ENCODE measurements at places on chromosomes 13 and 19. TPM values are rescaled to one million over a fixed set of nuclear protein-coding genes. Genes with fewer than 3 reads are reported as not detected.

PRODH2 gene
- 1.0 TPM for polyA plus RNA-seq

BRME1 gene
- 6.9 TPM for polyA plus RNA-seq

PNMA8C gene
- 0.38 TPM for polyA plus RNA-seq

IFNL1 gene
- polyA plus RNA-seq = not detected

DNA sequence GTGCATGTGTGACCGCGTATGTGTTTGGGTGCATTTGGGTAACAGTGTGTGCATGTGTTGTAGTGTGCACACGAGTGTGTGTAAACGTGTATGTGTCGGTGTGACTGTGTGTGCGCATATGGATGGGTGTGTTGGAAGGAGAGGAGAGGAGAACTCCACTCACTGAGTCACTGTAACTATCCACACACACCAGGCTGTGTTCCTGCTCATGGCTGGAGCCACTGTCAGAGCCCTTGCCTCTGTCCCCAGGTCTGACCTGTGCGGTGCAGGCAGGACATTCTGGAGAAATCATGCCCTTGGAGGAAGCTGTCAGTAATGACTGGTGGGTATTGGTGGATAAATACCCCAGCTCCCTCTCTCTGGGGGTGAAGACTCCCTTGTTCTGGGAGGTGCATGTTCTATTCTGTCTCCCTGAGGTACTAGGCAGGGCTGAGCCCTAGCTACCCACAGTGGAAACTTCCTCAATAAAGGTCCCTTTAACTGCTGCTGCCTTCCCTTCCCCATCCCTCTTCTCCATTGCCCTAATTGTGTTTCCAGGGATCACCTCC, 48.4 kb downstream of the CYP4F22 start:
- no peak for DNase-seq

DNA sequence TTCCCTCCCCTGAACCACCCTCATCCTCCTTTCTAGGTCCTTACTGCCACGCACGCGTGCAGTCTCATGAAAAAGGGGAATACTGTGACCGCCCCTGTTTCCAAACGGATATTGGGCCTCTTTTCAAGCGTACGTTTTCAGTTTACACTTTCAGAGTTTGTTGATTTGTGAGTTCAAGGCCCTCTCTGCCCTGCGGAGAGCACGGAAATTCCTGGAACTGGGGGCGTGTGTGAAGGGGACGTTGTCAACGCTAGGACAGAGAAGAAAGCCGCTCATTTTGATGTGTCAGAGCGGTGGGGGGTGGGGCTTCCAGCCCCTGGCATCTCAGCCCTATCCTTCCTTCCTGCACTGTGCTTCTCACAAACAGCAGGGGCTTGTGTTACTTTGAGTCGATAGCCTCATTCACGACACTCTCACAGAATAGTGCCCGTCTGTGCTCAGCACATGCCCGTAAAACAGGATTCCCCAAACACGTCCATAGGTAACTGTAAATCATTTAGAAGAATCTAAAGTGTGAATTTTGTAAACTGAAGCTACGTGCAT, 137.6 kb upstream of the PEG3 start:
- no peak for DNase-seq

DNA sequence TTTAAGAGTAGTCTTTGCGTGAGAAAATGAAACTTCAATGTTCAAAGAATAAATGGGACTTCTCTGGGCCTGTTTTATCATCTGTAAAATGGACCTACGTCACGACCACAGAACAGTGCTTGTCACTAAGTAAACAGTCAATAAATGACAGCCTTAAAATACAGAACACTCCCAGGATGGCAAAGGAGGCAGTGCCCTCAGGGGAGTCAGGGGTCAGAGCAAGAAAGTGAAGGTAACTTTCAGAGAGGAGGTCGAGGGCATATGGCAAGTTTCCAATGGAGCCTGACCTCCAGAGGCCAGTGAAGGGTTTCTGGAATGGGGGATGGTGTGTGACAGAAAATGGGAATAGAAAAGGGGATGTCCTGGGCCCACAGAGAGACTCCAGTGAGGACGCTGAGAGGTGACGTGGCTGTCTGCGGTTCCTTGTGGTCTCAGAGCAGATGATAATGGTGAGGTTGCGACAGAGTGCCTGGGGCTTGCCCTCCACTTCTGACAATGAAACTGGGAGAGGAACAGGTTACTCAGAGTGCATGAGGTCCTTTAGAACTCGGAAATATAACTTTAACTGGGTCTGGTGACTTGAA, 91.8 kb downstream of the UBL3 start:
- DNase-seq = no peak

GRCh38 chr13:91368676-91369440, 21.4 kb downstream of the MIR17HG start:
- no peak for DNase-seq

DNA sequence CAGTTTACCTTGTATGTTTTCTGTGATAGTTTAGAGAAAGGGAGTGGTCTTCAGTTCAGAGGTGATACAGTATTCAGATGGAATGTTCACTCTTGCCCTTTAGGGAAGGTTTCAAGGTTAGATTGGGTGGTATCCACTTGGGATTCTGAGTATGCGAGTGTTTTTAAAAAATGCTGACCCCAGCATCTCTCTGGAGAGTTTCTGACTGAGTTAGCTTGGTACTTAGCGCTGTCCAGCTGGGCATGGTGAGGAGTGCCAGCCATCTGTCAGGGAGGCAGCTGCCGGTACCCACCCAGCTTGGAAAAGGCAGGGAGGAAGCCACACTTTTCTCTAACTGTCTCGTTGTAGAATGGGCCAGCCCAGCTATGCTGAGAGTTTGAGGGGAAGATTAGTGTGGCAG, 63.3 kb downstream of the ARHGEF7 start:
- DNase-seq = no peak

GRCh38 chr13:114263578-114263977, 17.8 kb upstream of the UPF3A start:
- no peak for DNase-seq

DNA sequence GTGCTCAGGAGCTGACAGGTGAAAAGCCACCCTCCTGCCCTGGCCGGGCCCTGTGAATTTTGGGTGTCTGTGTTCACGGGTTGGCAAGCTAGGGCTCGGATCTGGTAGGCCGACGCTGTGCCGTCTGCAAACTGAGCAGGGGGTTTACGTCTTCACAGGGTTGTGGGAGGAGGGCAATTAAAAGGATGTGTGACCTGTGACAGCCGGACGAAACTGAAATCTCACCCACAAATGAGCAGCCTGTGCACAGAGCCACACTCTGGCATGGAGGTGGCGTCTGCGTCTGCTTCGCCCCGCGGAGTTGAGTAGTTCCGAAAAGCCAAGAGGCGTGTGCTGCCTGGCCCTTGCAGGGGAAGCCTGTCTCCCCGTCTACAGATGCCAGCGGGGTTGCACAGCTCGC, 117.3 kb downstream of the KDM4B start:
- DNase-seq = no peak

GRCh38 chr19:34430738-34431625, 2.8 kb downstream of the UBA2 start:
- no peak for DNase-seq

GRCh38 chr13:97223037-97223710, 1.0 kb downstream of the MBNL2 start:
- no peak for DNase-seq

DNA sequence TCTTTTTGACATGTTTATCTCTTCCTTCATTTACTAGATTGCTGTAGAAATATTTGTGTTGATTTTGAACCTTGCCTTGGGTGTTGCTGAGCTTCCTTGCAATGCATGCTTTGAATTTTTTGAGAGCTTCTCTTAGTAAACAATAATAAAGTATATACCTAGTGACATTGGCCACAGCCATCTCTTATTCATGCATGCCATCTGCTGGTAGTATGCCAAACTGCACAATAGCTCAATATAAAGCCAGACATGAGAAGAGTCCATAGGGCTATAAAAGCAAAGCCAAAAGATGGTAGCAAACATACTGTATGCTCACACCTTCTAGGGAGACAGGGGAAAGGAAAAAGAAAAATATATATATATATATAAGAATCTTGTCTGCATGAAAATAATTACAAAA, 18.9 kb upstream of the ZSCAN5A start:
- DNase-seq = no peak

DNA sequence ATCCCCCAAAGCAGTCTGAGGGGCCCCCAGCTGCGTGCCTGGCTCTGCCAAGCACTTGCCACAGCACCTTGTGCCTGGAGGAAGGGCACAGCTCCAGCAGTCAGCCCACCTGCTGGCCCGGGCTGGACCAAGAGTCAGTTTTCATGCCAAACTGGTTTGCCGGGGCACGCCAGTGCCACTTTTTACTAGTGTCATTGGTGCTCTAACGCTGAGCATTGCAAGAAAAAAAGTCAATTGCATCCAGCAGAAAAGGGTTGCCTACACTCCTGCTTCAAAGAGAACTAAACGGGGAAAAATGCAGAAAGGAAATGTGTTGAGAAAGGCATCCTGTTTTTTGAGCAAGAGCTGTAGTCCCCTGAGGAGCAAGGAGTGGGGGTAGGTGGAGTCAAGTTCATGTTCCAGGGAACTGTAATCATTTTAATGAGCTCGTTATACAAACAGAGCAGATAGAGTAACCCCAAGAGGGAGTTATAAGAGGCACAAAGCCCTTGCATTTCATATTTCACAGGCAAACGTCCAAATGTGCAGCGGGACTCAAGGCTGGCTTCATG, 68.4 kb downstream of the F2RL3 start:
- peak; percentile 5 for DNase-seq

GRCh38 chr13:72004784-72005374, 137.9 kb upstream of the DACH1 start:
- no peak for DNase-seq

GRCh38 chr19:18775586-18776287, 15.4 kb downstream of the COMP start:
- DNase-seq = no peak

GRCh38 chr19:7612282-7613274, 16.8 kb downstream of the XAB2 start:
- DNase-seq = no peak

DNA sequence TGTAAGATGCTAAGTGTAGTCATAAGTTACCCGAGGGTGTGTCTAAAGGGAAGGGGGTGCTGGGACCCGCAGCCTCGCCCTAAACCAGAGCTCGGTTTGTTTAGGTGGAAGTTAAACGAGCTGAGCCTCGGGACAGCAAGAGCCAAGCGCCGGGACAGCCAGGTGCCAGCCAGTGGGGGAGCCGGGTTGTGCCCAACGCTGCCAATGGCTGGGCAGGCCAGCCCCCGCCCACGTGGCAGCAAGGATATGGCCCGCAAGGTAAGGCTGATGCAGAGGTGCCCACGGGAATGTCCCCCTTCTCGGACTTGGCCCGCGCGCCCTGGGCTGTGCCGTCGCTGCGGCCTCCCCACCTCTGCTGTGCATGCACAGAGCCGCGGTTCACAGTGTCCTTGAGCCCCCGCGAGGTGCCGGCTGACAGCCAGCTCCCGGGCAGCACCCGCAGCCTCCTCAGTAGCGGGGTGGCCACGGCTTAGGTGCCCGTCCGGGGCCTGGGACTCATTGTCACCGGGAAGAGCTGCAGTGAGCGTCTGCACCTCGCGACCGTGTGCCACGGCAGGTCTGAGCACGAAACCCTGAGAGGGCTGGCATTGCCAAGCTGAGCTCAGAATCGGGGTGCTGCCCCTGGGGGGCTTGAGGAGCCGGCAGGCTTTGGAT, 9.3 kb upstream of the RPS15 start:
- no peak for DNase-seq

DNA sequence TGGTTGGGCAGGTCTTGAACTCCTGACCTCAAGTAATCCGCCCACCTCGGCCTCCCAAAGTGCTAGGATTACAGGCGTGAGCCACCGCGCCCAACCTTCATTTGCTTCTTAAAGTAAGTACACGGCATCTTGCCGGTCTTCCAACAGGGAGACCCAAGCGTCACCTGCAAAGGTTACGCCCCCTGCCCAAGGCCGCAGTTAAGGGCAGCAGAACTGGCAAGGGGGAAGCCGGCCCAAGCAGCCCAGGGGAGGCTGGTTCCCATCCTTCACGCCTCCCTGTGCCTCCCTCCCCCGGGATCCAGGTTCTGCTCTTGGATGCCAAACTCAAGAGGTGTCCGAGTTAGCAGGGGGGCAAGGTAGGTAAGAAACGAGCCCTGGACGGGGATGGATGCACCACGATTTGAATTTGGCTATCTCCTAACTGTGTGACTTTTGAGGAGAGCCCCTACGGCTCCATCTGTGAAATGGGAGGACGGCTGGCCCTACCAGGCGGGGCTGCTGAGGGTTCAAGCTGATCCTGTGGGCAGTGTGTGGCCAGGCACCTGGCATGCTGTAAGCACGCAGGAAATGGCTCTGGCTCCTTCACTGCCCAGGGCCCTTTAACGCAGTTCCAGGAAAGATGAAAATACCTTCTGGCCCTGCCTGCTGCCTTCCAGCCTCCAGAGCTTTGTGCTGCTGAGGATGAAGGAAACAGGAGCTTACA, 9.0 kb downstream of the RFX1 start:
- no peak for DNase-seq

GRCh38 chr13:104584481-104584880, 1518.3 kb upstream of the SLC10A2 start:
- DNase-seq = no peak

DNA sequence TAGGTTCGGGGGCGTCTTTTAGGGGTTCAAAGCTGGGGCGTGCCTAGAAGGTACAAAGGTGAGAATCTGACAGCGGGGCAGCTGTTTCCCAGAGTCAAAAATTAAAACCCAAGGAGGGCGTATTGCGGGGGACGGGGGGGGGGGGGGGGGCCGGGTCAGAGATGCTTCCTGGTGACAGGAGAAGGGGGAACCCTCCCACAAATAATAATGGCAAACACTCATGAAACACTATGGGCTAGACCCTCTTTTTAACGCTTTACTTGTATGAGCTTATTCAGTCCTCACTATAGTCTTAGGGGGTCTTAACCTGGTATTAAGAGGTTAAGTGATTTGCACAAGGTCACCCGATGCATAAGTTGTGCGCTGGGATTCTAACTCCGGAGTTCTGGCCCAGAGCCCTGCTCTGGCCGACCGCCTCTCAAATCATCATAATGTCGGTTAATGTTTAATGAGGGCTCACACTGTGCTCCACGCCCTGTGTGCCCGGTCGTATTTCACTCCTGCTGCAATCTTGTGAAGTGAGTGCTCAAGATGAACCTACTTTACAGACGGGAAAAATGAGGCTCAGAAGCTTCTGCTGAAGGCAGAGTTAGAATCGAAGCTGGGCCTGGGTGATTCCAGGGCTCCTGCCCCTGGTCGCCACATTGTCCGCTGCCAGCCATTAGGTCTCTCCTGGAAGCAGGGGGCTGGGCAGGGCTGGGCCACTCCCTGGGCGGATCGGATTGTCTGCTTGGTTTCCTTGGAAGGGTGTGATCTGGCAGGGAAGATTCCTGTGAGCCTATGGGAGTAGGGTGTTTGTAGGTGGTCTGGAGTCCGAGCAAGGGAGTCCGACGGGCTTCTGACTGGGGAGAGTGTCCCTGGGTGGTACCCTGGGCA, 964 bp downstream of the PAK4 start:
- no peak for DNase-seq

GRCh38 chr13:65855242-65855805, 1374.8 kb downstream of the PCDH9 start:
- peak; percentile 60 for DNase-seq

DNA sequence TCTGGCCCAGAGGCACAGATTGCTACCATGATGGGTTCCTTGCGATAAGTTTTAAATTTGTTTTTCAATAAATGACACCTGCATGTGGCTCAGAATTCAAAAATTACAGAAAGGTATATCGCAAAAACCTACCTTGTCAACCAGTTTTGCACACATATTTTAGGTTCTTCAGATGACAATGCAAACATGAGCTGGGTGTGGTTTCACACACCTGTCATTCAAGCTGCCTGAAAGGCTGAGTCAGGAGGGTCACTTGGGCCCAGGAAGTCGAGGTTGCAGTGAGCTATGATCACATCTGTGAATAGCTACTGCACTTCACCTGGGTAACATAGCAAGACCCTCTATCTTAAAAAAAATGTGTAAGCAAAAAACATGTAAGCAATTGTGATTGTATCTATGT, 56.1 kb downstream of the DNM2 start:
- no peak for DNase-seq
